ENCODE measurements at places on chromosomes 1 and 21.
A peak's percentile ranks its signal among the peaks of the same experiment; 100 is the strongest.

DNA sequence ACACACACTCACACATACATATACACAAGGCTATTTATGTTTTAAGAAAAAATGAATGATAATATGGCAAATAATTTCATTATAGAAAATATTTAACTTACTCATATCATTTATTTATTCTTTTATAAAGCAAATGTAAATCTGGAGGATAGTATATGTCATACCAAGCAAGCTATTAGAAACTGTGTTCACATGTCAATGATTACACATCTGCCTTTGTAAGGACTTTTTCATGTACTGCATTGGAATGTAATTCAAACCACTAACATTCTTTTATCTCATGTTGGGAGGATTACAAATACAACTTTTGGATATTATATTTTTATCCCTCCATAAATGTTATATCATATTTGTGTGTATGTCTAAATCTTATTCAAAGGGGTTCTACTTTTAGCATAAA, 1887.4 kb downstream of the NCAM2 start:
- no peak for DNase-seq

DNA sequence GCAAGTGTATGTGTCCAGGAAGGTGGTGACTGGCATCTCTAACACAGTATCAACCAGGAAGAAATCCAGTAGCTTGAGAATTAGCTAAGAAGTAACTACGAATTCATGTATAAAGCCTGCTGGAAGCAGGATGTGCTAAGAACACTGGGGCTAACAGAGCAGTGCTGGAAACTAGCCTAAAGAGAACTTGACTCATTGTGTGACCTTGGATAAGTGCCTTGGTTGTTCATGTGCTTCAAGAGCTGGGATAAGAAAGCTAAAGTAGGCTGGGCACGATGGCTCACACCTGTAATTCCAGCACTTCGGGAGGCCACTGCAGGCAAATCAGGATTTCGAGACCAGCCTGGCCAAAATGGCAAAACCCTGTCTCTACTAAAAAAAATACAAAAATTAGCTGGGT, 186.9 kb downstream of the RRAGC start:
- no peak for DNase-seq

GRCh38 chr1:226481133-226481532, 67.4 kb upstream of the STUM start:
- DNase-seq: no peak

DNA sequence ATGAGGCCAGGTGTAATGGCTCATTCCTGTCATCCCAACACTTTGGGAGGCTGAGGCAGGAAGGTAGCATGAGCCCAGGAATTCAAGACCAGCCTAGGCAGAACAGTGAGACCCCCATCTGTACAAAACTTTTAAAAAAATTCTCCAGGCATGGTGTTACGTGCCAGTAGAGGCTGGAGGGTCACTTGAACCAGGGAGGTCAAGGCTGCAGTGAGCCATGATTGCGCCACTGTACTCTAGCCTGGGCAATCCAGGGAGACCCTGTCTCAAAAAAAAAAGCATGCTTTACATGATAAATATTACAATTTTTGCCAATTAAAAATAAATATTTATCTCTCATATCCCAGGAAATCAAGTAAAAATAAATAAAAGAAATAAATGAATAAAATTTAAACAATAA, 17.6 kb upstream of the VPS45 start:
- DNase-seq: no peak

GRCh38 chr1:173775578-173776226, 48.8 kb upstream of the DARS2 start:
- DNase-seq: no peak

DNA sequence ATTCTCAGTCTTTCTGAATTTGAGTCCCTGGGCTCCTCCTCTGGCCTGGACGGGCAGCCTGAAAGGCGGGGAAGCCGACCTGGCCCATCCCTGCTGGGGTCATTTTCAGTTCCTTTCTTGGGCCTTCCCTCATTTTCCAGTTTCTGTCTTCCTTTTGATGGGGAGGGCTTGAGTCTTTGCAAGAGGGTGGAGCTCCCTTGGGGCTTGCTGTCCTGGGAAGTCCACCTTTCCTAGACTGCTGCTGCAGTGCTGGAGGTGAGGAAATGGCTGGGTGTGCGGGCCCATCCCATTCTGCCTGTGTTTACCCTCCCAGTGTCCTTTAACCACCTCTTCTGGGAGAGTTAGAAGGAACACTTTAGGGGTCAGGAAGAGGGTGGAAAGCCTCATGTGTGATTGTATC, 40.4 kb upstream of the SYNC start:
- no peak for DNase-seq

DNA sequence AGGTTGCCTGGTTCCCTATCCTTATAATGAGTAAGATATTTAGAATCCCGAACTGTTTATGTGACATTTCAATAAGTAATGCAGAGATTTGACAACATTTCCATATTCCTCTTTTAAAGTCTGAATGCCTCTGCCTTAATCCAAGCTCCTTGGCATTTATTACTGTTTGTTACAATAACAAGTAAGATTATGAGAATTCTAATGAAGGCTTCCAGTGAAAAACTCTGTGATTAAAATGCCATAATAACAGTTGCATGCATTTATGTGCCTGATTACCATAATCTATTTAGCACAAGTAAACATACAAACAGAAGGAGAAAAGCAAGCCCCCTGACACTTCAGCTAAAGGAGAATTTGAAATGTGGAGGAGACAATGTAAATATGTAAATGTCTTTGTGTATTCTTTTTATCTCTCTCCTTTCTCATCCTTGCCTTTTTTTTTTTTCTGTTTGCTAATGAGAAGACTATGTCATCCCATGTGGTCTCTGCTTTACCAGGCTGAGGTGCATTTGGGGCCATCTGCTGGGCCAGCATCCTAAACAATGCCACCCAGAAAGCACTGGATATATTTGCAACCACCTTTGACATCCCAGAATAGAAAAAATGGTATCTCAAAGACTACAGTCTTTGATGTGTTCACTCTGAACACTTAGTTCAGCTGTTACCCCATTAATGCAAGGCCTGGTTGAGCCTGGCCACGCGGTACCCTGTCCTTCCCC, 17.2 kb upstream of the OLIG2 start:
- no peak for DNase-seq

DNA sequence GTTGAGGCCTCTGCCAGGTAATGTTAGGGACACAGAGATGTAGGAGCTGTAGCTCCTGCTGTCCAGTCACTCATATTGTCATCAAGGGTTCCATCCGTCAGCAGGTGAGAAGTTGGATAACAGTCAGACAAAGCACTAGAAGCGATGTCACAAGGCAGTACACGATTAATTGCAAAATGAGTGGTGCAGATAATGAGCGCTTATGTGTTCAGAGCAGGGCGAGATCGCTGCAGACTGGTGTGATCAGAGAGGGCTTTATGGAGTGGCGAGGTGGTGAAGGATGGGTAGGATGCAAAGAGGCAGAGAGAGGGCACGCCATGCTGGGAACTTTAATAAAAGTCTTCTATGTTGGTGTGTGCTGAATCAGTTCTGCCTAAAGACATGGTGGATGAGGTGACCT, 8.8 kb downstream of the TMCC2 start:
- no peak for DNase-seq

DNA sequence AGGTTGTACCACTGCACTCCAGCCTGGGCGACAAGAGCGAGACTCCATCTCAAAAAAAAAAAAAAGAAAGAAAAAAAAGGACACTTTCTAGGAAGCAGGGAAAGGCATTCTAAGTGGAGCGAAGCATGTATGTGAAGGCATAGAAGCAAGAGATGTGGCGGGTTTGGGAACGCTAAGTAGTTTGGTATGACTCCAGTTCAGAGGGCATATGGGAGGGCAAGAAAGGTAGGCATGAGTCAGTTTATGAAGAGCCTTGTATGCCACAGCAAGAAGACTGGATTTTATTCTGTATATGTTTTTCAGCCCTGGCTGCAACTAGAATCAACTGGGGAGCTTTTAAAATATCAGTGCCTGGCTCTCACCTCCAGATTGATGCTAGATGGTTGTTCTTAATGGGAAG, 4.4 kb upstream of the ELOVL1 start:
- DNase-seq: no peak

GRCh38 chr1:10398734-10399443, at the start of gene PGD:
Gene PGD (plus strand): TSS chr1:10399064. CDS start chr1:10399118, 54 bp downstream.
- DNase-seq: peak; percentile 96

GRCh38 chr1:17789926-17790325, 34.8 kb downstream of the ACTL8 start:
- DNase-seq: no peak

DNA sequence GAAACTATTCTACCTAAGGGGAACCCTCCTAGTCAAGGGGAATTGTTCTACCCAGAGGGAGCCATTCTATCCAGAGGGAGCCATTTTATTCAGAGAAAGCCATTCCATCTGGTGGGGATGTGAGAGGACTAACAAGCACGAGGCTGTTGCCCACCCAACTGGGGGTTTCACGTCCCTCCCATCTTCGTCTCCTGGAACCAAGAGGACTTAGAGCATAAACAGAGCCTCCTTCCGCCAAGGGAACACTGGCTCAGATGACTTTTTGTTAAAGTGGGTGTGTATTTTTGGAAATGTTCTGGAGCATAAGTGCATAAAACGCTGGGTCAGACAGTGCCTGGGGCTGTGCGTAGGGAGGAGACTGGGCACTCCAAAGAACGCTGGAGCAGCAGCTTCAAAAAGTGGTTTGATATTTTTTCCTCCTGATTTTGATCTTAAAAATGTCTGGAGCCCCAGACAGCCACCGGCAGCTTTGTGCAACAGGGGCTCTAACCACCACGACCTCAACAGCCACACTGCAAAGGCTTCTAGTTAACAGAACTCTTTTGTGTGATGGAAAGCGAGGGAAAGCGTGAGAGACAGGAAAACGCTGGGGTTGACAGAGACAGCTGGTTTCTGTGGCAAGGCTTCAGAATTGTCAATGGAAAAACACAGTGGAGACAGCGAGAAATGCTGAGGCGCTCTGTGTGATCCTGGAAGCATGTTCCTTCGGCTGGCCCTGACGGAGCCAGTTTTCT, 363.6 kb upstream of the CAMK1G start:
- DNase-seq: no peak
